Stimulated activated CD4-positive, alpha-beta T cell treated with anti-CD3 and anti-CD28 coated beads, Interleukin-2, amount 100 ng/mL, for 48 hours (primary cell): ENCODE measurements at places on chromosomes 7 and 10.

GRCh38 chr10:124025660-124026588 lies 67.5 kb downstream of the CHST15 start:
- no peak for DNase-seq

GRCh38 chr10:29795850-29796249 lies 161.1 kb upstream of the SVIL start:
- no peak for DNase-seq

- no peak for DNase-seq
Measured at GRCh38 chr10:26787362-26787761, 73.4 kb downstream of the ABI1 start.

DNA sequence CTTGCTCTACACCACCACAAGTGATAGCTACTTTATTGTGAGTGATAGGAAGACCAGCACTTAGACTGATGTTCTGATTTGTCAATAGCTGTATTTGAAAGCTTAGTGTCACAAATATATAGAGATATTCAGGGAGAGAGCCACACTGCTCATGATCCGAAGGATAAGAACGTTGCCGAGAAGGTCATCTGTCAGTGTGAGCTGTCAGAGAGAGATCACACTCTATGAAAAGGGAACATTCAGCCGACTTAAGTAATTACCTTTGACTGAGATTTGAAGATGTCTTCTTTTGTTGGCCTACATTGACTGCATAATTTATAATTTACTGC lies 322.6 kb downstream of the TFEC start:
- DNase-seq = no peak

DNA sequence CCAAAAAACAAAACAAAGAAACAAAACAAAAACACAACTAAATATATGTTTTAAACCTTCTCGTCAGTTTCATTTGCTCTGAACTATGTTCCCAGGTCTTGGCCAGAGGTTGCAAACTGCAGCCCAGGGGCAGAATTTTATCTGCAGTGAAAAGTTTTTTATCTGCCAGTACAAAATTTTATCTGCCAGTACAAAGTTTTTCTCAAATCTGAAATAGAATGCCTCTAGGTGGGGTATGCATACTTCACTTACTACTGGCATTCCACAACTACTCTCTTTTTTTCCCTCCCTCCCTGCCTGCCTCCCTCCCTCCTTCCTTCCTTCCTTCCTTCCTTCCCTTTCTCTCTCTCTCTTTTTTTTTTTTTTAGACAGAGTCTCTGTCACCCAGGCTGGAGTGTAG lies 9.4 kb upstream of the CLDN3 start:
- DNase-seq = no peak

GRCh38 chr10:77179015-77179695 lies 458.5 kb downstream of the KCNMA1 start:
- DNase-seq = no peak

- DNase-seq = no peak
Measured at GRCh38 chr10:126851414-126852108, 53.7 kb upstream of the DOCK1 start.

- DNase-seq = no peak
Measured at GRCh38 chr7:768881-769504, 41.9 kb upstream of the PRKAR1B start.

DNA sequence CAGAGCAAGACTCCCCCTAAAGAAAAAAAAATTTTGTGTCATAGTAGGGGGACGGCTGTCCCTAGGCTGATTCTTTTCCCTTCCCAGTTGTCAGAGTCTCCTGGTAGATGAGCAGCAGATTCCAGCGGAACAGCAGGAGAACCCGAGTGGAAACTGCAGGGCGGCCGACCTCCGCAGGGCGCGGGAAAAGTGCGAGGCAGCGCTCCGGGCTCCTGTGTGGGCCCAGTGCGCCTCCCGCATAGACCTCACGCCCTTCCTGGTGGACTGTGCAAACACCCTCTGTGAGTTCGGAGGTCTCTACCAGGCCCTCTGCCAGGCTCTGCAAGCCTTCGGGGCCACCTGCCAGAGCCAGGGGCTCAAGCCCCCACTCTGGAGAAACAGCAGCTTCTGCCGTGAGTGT lies 46.0 kb downstream of the ZAN start:
- no peak for DNase-seq

DNA sequence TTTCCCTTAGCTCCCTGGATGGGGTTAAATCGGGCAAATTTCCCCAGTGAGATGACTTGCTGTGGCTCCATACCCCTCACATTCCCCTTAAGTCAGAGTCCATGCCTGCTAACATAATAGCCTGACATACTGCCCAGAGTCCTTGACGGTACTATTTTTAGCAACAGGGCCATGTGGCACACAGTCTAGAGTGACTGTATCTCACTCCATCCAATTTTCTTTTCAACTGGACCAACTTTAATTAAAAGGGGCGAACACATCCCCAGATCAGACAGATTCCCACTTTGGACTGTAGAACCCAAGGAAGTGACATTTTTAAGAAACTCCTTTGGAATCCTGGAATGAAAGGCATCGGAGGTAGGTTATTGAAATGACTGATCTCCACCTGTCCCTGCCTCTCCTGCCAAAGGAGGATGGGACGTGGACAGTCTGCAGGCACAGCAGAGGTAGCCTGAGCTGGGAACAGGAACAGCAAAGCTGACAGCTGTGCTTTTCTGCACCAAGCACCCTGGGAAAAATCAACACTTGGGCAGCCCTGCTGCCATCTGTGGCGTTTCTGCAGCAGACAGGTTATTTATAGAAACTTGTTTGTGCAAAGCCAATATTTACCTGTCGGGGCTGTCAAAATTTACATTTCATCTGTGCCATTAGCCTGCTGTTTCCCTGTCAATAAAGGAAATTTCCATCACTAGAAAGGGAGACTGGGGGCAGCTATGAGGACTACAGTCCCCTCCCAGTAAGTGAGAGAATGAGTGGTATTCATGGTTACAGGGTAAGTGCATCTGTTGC lies 221.5 kb upstream of the AOAH start:
- DNase-seq = no peak

- no peak for DNase-seq
Measured at GRCh38 chr7:128876978-128877755, 14.5 kb downstream of the ATP6V1F start.

DNA sequence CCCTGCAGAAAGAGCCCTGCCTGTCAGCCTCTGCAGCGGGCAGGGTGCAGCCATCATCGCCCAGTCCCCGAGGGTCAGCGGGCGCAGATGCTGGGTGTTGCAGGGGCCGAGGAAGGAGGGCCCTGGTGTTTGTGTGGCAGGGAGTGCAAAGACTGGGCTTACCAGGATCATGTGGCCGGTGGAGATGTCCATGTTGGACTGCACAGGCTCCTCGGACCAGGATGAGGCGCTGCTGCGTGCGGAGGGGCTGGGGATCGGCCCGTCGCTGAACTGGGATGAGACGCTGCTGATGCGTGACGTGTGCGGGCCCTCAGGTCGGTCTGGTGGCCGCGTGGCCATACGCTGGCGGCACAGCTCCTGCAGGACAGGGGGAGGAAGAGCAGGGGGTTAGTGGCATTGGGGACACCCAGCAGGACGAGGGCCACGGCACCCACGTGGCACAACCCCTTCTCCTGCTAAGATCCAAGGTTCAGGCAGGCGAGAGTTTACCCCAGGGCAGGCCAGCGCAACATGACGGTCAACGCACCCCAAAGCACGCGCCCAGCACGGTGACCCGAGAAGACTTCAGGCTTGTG lies 319.5 kb downstream of the DNAJB6 start:
- no peak for DNase-seq

DNA sequence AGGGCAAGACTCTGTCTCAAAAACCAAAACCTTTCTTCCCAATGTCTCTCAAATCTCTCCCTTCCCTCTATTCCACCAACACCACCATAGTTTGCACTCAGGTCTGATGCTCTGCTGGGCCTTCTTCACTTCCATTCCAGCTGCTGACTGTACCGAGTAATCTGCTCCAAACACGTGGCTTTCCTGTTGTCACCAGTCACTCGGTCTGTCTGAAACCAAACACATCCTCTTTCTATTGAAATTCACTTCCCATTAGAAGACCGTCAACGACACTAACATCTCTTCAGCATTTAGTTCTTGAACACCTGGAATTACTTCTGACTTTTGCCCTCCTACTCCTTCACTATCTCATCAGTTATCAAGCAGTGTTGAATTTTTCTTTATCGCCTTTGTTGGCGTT lies 4.7 kb upstream of the NRF1 start:
- no peak for DNase-seq

- no peak for DNase-seq
Measured at GRCh38 chr7:94130716-94131115, 126.6 kb upstream of the BET1 start.

GRCh38 chr10:109106604-109107003 lies 816.7 kb downstream of the XPNPEP1 start:
- no peak for DNase-seq

- DNase-seq = no peak
Measured at GRCh38 chr7:68730194-68730593, 868.1 kb upstream of the AUTS2 start.

DNA sequence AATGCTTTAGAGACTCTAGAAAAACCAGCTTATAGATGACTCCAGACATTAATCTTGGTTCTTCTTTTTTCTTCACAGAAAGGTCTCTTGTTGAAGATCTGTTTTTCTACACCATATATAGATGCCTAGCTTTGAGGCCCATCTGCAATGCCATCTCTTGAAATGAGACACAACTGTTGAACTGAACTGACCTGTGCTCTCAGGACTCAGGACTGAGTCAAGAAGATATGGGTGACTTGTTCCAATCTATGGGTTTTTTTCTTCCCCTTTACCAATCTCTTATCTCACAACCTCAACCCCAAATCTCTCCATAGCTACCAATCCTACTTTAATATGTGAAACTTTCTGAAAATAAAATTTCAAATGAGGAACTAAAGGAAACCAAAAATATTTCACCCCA lies 194.7 kb downstream of the SNX13 start:
- no peak for DNase-seq

GRCh38 chr7:98880485-98880884 lies 2.2 kb downstream of the TRRAP start:
- DNase-seq = no peak

DNA sequence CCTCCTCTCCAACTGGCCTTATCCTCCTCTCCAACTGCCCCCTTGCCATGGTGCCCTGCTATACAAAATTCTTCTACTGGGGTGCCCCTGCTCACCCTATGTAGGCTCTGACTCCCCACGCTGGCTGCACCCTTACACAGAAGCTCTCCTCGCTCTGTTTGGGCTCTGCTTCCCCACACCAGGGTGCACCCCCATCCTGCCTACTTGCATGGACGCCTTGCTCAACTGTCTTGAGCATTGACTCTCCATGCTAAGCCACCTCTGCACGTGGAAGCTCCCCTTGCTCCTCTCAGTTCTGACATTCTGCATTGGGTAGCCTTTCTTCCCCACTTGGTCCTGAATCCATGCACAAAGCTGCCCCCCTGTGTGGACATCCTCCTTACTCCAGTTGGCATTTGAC lies 231.1 kb downstream of the GFRA1 start:
- no peak for DNase-seq

DNA sequence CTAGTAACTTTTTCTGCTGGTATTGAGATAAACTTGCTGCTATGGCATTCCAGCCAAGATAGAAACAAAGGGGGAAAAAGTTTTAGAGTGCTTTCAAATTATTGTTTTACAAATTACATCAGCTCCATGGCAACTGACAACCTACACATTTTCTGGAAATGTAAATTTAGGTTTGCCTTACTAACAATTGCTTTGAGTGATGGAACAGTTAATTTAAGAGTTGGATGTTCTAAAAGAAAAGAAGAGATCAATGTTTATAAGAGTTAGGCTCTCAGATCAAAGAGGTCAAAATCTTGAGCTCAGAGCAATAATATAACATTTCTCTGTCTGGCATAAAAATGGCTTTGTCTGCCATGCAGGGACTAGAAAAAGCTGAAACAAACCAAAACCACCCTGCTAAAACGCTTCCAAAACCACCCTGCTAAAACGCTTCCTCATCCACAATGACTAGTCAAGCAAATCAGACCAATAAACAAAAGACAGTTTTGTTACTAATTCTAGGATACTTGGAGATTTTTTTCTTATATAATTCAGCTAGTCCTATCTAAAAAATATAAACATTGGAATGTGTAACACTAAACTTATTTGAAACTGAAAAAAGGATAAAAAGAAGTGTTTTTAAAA lies 32.3 kb downstream of the ORC5 start:
- no peak for DNase-seq

- no peak for DNase-seq
Measured at GRCh38 chr10:122688293-122688989, 11.2 kb downstream of the C10orf120 start.

GRCh38 chr7:139169816-139170215 lies 60.3 kb upstream of the ZC3HAV1 start:
- no peak for DNase-seq

DNA sequence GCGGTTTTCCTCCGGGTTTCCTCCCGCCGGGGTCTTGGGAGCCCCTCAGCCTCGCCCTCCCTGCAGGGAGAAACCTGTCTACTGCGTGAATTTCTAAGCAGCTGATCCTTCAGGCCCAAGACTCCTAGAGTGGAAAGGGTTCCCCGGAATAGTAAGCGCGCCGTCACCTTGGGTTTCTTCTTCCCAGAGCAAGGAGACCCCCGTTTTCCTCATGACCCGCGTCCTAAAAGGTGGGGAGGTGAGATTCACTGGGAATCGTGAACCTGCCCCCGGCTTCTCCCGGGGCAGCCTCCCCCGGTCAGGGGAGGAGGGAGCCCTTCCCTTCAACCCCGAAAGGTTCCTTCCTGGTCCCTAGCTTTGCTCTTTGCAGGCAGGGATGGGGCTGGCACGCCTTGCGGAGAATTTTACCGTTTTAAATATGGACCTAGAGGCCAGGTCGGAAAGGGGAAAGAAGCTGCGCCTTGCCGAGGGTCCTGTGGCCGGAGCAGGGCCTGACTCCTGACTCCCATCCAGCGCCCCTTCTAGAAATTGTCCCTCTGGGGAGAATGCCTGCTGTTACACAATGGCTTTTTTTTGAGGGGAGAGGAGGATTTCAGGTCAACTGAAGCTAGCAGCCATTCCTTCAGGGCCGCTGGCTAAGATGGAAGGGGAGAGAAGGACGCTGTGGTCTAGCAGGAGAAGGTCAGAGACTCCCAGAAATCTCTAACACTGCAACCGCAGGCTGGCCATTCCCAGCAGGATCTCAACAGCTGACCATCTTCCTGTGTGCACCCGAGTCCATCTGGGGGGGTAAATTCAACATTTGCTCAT lies 11.6 kb upstream of the MNX1 start:
- no peak for DNase-seq

DNA sequence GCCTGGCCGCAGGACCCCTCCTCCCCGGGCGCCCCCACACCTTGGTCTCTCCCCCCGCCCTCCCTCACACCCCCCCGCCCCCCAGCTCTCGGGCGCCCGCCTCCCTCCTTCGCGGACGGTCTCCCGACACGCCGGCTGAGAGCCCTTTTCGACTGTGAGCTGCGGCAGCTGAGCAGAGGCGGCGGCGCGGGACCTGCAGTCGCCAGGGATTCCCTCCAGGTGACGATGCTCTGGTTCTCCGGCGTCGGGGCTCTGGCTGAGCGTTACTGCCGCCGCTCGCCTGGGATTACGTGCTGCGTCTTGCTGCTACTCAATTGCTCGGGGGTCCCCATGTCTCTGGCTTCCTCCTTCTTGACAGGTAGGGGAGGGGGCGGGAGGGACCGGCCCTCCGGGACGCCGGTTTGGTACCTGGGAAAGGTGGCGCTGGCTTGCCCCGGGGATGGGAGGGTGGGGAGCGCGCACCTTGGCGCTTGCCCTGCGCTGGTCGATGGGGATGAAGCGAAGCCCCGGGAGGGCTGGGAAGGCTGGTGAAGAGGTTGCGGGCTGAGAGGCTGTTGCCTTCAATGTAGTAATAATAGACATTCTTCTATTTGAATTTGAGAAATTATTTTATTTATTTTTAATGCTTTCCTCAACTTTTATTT lies at the start of gene BMPER:
BMPER (plus strand) TSS at position 151 of the 644 bp plus-strand sequence; CDS start at position 226, 75 bp downstream.
- peak; percentile 6 for DNase-seq
